ENCODE measurements at places on chromosomes 1 and 21. TPM values are rescaled to one million over a fixed set of nuclear protein-coding genes. Genes with fewer than 3 reads are reported as not detected.

GRCh38 chr1:155529109-155529508 is 33.5 kb downstream of the ASH1L start:
- H3K4me1 ChIP-seq, result peaks cover 18% of the 10 kb centered on the region
- H3K27me3 ChIP-seq, result no peaks in the 10 kb centered on the region
- no peak overlapping the region for H3K27ac ChIP-seq
- H3K4me3 ChIP-seq, result no peak overlapping the region
- no peaks in the 10 kb centered on the region for H3K36me3 ChIP-seq

GRCh38 chr1:31315902-31316301 is 19.1 kb downstream of the ZCCHC17 start:
- H3K27ac ChIP-seq, result no peak overlapping the region
- DNase-seq, result no peak
- no peak overlapping the region for H3K4me3 ChIP-seq
- peaks cover 43% of the 10 kb centered on the region for H3K36me3 ChIP-seq

Gene CFHR3
- not detected for total RNA-seq

Gene GDAP2
- 31.7 TPM for total RNA-seq

Gene ANGPTL1
- not detected for total RNA-seq

Gene OR2T2
- not detected for total RNA-seq
